NCI-H1694 treated with DMSO at 0.1 percent for 48 hours (cell line): ENCODE measurements at places on chromosomes 5 and 9.

DNA sequence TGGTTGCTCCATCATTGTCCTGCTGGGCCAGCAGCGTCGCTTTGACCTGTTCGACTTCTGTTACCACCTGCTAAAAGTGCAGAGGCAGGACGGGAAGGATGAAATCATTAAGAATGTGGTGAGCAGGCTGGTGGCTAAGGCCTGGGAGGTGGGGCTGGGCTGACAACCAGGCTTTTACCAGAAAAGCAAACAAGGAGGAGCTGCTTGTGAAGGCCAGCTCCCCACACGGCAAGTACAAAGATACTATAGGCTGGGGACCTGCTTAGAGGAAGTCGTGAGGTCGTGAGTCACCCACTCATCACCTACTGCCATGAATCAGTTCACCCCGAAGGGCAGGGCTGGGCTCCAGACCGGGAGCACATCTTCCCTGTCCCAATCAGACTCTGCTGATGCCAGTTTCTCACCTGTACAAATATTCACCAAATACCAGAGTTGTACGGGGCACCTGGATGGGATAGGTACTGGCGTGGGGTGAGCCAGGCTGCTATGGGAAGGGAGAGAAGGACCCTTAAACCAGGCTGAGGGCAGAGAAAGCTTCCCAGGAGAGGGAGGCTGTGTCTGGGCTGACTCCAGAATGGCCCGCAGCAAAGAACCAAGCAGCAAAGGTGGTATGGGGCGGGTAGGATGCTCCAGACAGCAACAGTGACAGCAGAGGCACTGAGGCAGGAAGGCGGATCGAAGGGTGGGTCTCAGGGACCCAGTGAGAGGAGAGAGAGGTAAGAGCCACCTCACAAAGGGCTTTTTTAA, 69.3 kb upstream of the NIPAL4 start:
- DNase-seq: no peak

DNA sequence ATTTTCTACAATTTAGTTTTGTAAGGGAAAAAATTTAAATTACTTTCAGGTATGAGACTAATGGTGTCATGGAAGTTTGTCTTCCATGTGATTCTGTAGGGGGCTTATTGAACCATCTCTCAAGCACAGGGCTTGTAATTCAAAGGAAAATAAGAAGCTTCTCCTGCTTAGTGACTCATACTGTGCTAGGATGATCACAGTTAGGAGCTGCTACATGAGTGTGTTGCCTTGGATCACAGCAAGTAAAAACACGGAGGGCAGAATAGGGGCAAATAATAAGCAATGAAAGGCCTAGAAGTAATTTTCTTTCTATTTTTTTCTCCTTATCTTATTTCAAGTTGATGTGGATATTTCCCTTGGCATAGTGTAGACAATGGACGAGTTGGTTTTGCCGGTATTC, 28.9 kb downstream of the TMEM167A start:
- no peak for DNase-seq

DNA sequence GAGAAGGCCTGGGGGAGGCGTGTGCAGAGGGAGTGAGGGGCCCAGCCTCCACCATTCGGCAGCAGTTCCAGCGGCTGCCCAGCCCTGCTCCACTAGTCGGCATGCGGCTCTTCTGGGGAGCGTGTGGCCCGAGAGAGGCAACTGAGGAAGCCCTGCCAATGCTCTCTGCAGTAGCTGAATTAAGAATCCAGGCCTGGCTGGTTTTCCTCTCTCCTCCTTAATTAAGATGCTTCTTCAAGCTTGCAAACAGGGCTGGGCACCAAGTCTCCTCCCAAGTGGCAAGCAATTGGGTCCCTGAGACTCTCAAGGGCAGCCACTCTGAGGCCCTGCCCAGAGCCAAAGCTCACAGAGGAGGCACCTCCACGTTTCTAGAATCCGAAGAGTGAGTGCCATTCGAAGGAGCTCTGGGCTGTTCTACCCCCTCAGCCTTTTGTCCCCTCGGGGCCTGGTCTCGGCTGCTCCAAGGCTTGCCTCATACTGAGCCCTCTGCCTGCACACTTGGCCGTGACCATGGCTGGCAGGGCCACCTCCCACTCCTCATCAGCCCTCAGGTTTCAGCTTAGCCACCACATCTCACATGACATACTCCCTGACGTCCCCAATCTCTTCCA, 75.4 kb upstream of the LRRTM2 start:
- DNase-seq: no peak

- DNase-seq: peak; percentile 34
Observed at GRCh38 chr9:23849379-23850035, 23.5 kb upstream of the ELAVL2 start.

DNA sequence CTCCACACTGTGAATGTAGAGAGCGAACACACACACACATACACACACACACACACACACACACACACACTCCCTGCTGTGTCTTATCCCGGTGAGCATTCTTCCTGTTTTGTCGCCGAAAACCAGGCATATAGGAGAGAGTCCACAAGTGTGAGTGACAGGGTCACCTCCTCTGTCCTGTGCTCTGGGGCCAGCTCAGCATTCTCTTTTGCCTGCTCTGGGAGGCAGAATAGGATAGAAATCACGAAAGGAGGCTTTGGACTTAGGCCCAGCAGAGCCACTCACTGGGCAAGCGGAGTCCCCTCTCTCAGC, 3.0 kb downstream of the LAMC3 start:
- no peak for DNase-seq

GRCh38 chr5:63128018-63128417, 549.4 kb downstream of the LRRC70 start:
- DNase-seq: no peak

GRCh38 chr5:176500511-176500910, 36.7 kb downstream of the RNF44 start:
- no peak for DNase-seq

GRCh38 chr5:127186657-127187056, 103.9 kb upstream of the MEGF10 start:
- DNase-seq: no peak

DNA sequence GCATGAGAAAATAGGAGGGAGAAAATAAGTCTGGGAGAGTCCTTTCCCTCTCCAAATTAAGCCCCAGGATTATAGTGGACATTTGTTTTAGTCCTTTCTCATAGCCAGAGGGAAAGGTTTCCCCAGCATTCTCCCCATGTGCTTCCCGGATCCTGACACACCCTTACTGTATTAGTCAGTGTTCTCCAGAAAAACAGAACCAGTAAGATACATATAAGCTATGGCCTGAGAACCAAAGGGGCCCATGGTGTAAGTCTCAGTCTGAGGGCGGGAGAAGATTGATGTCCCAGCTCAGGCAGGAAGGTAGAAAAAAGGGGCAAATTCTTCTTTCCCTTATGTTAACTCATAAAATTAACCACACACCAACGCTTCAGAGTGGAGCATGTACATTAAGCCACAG, 25.6 kb upstream of the SPATA31D4 start:
- DNase-seq: no peak
